ENCODE measurements at places on chromosomes 5 and 9.

GRCh38 chr5:40570408-40571129, 109.1 kb upstream of the PTGER4 start:
- DNase-seq = no peak

DNA sequence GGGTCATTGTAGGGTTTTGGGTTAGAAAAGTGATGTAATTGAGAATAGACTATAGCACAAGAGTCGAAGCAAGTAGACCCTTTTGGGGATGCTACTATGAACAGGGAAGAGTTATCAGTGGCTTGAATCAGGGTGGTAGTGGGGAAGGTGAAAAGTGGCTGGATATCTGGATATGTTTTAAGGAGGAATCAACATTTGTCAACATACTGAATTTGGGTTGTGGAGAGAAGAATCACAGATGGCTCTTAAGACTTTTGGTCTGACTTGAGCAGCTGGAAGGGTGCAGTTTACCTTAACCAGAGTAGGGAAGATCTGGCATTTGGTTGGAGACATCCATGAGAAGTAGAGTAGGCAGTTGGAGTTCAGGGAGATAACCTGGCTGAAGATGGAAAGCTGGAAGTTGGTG, 38.5 kb upstream of the FCHO2 start:
- no peak for DNase-seq

GRCh38 chr9:5698810-5699556, 70.1 kb downstream of the RIC1 start:
- no peak for DNase-seq

- DNase-seq = no peak
These were observed 28.0 kb downstream of the NKD2 start for GRCh38 chr5:1036504-1037122.

GRCh38 chr5:138967791-138968448, 92.8 kb upstream of the LRRTM2 start:
- DNase-seq = no peak

DNA sequence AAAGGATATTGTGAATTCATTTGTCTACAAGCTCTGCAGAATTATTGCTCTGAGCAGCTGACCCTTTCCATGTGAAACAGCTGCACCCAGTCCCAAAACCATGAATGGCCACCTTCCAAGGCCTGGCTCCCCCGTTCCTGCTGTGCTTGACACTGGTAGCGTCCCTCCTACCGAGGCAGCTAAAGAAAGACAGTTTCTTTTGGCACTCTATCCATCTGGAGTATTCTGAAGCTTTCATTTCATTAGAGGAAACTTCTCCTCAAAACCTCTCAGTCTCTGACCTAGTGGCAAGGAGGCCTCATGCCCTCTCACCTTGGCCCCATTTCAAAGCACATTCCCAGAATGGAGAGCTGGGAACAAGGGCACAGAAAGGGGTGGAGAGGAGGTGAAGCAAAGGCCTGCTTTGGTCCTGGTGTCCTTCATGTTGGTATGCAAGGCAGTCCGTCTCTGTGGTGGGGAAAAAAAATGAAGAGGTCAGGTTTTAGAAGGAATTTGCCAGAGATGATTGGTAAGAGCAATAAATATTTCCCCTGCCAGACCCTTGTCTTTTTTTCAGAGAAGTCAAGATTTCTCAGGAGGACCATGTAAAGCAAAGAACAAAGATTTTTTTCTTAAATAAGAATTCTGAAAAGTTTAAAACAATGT, 232.0 kb downstream of the RFK start:
- no peak for DNase-seq

DNA sequence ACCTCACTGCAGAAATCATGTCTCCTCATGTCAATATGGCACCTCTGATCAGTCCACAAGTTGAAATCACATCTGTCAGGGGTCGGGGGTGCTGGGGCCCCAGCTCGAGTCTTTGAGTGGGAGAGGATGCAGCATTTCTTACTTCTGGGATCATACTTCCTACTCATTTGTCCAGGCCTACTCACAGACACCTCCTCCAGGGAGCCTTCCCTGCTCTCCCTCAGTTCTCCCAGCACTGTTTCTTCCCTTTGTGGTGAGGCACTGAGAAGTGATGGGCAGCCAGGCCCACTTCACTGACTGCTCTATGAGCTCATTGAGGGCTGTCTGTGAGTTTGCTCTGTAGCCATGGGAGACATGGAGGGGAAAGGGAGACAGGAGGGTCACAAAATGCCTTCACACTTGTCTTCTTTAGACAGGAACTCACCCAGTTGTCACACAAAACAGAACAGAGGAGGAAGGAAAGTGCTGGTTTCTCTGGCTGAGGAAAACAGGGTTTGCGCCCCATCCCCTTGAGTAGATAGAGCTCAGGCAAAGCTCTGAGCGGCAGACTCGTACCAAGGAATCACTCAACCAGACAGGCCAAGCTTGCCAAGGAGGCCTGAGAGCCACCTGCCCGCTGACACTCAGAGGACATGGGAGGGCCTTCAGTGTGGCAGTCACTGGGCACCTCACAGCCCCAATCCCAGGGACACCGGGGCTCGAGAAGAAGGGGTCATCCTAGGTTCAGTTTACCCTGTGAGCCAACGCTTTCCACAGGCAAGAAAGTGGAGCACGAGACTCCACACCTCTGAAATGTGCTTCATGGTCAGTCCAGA, 152.9 kb downstream of the GABBR2 start:
- no peak for DNase-seq

DNA sequence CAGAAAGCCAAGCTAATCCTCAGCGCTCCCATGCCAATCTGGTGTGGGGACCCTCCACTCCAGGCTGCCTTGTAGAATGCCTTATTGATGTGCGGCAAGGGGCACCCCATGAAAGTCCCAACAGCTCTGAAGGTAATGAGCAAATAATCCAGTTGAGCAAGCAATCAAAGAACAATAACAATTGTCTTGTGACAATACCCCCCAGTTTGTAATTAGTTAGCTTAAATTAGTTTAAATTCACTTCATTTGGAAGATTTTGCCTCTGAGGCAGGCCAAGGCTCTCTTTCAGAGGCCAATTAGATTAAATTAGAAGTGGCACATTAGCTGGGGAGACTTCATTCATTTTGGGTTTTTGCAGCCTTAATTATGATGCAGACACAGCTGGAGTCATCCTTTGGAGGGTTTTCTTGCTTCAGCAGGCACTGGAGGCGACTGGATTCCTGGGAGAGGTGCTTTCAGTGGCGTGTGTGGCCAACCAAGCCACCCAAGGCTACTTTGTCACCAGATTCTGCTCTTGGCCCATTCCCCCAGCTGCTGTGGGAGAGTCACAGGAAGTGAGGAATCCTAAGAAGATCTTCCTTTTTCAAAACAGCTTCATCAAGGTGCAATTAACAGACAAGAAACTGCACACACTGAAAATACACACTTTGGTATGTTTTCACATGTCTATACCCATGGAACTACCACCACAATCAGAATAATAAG, 17.9 kb upstream of the FBP1 start:
- DNase-seq = no peak

Data from urinary bladder (tissue), 4 donors.